ENCODE measurements at places on chromosomes 13 and 19. TPM values are rescaled to one million over a fixed set of nuclear protein-coding genes. Genes with fewer than 3 reads are reported as not detected.
A peak's percentile ranks its signal among the peaks of the same experiment; 100 is the strongest.

U2AF1L4 gene
- total RNA-seq = 18.0 TPM

FUT6 gene
- total RNA-seq = not detected

FPR3 gene
- total RNA-seq = 0.10 TPM

SLC5A5 gene
- not detected for total RNA-seq

ZNF331 gene
- 12.3 TPM for total RNA-seq

RASA3 gene
- total RNA-seq = 15.5 TPM

- DNase-seq = no peak
These were observed 57.1 kb upstream of the C13orf46 start for GRCh38 chr13:114030666-114031610.

GRCh38 chr19:39746836-39747529, 9.2 kb upstream of the CLC start:
- no peak for DNase-seq

DNA sequence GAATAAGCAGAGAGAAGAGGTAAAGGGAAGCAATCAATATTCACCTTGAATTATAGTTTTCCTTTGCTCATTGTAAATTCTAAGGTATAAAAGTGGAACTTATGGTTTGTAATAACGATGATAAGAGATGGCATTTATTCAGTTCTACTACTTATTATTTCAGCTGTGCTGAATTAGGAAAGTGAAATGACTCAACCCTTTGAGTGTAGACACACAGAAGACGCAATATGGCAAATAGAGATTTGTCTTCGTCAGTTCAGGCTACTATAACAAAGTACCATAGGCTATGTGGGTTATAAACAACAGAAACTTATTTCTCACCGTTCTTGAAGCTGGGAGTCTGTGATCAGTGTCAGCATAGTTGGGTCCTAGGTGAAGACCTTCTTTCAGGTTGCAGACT, 713.0 kb upstream of the PCDH9 start:
- DNase-seq = no peak

GRCh38 chr19:39179754-39180153, 17.0 kb upstream of the NCCRP1 start:
- no peak for DNase-seq

DNA sequence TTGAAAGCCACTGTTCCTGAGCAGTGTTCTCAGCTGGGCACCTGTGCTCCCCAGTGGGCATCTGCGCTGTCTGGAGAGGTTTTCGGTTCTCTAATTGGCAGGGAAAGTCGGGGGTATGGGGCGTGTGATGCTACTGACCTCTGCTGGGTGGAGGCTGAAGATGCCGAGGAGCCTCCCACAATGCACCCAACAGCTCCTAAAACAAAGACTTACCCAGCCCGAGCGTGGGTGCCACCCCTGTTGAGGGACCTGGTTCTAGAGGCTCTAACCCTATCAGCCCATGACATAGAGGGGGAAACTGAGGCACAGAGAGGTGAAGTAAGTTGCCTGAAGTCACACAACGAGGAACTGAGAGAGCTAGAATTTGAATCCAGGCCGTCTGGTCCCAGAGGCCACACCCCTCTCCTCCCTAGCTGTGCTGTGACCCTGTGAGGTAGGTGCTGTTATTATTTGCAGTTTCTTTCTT, 2.3 kb downstream of the SPACA4 start:
- peak; percentile 59 for DNase-seq

DNA sequence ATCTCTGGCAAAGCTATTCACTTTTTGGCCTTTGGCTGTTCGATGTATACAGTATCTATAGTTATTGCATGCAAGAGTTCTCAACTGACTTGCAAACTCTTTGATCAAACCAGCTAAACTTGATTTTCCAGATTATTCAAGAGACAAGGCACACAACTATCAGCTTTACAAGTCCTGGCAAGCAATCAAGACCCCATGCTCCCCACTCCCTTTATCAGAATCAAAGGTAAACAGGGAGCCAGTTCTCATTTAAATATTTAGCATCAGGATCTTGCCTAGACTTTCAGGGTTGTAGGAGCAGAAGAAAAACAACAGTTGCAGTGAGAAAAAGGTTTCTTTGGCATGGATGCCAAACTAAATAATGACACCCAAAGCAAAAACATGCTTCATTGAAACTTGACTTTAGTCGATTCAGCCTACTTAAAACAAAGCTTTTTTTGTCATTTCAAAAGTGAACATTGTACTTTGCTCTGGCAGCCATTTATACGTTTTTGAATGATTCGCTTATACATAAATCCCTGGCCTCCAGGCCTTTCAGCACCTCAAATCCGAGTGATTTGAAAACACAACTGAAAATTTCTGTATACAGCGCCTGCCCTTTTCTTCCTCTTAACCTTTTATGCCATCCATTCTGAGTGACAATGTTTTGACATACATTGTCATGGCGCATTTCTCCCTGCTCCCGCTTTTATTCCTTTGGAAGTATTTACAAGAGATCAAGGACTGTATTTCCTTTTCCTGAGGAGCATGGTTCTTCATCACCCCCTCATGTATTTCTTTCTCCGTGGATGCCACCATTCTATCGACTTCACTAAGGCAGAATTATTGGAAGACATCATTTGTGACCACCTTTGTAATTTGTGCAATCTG, 340.8 kb downstream of the KLF5 start:
- no peak for DNase-seq

- peak; percentile 15 for DNase-seq
These were observed 3.7 kb downstream of the KCNC3 start for GRCh38 chr19:50325310-50326100.

DNA sequence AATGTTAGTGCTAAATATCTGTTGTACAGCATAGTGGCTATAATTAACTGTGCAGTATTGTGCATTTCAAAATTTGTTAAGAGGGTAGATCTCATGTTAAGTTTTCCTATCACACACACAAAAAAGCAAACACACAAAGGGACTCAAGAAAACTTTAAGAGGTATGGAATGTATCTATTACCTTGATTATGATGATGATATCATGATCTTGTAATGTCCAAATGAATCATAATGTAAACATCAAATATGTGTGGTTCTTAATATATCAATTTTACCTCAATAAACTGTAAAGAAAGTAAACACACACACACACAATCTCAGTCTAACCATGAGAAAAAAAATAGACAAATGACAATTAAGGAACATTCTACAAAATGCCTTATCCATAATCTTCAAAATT, 934.6 kb downstream of the SLITRK1 start:
- DNase-seq = no peak

GRCh38 chr13:114035583-114036531, 62.0 kb upstream of the C13orf46 start:
- DNase-seq = peak; percentile 24

- DNase-seq = peak; percentile 5
These were observed 931.6 kb upstream of the MIR17HG start for GRCh38 chr13:90415902-90416301.

GRCh38 chr13:49373716-49374115, 70.1 kb downstream of the CAB39L start:
- no peak for DNase-seq

DNA sequence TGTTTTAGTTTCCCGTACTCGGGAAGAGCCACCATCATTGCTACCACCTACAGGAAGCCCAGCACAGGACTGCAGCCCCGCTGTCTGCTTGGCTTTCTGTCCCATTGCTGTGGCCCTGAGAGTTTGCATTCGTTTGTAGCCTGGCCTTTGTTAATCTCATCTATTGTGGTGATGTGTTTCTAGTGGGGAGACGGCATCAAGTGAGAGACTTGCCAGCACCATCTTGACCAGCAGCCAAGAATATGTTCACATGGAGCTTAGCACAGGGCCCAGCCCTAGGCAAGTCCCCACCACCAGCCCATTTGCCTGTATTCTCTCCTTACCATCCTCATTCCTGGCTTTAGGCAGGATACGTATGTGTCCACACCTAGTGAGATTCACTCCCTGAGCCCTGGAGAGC, 17.3 kb upstream of the OVOL3 start:
- no peak for DNase-seq

DNA sequence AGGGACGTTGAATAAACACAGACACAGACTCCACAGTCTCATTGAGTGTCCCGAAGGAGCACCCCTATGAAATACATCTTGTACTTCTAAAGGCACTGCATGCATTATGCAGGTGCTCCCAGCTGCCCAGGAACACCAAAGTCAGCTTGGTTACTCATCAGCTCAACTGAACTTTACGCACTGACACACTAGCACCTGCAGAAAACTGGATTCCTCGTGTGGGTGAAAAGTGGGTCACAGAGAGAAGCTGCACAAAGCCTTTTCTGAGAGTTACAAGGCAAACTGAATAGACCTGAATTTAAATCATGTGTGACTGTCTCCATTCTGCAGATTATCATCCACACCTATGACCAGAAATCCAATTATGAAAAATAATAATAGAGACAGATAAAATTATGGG, 527.5 kb upstream of the NBEA start:
- DNase-seq = no peak

DNA sequence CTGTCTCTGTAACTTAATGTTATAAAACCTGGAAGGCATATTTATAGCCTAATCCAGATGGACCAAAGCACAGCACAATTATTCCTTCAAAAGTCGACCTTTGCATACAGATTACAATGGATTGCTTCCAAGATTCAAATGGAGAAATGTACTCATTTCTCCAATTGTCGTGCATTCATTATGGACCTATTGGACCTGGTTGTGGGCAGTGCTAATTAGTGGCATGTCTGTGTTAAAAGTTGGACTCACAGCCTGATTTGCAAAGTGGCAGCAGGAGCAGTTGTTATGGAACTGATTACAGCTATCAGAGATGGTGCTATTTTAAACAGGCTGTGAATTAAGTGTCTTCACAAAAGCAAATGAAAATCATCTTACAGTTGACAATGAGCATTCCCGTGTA, 1529.3 kb upstream of the SLC10A2 start:
- no peak for DNase-seq

GRCh38 chr13:112648966-112649690, 40.7 kb upstream of the ATP11A start:
- no peak for DNase-seq

DNA sequence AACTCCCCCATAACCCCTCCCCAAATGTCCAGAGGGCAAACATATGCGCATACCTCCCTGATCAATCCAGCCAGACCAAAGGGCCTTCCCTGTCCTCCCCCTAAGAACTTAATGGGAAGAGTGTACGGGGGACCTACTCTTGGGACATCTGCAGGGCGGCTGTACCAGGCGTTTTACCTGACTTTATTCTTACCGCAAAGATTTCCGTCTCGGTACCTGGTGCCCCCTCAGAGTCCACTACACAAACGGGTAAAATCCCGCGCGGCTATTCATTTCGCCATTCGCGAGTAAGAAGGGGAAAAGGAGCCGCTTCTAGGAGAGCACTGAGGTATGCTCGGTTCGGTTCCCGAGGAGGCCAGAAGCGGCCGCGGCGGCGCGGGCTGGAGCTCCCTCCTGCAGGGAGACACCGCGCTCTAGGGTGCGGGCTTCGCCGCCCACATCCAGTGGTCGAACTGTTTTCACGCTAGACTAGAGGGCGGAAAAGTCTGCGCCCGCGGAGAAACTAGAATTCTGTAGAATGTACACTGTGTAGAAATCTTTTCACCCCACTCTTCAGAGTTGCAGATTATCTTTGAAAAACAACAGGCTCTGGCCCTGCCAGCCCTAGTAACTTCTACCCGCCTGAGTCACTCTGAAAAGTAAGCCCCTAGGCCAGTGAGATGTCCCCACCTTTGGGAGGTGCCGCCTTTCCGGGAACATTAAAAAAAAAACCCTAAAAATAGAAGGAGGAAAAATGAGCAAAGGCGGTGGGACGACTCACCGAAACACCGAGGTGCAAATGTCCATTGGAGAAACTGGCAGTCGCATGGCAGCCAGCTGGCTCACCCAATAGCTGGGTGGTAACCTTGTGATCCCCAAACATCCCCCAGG, 3.8 kb upstream of the TSHZ3 start:
- no peak for DNase-seq

- DNase-seq = peak; percentile 28
These were observed at the start of gene FLT1 for GRCh38 chr13:28494778-28495537. TSS of gene FLT1 (minus strand) at chr13:28495128. CDS start at chr13:28494843, 285 bp downstream.

GRCh38 chr13:59445812-59446211, 717.9 kb downstream of the DIAPH3 start:
- no peak for DNase-seq

- peak; percentile 35 for DNase-seq
These were observed 146.0 kb upstream of the GPC6 start for GRCh38 chr13:93080587-93080986.

DNA sequence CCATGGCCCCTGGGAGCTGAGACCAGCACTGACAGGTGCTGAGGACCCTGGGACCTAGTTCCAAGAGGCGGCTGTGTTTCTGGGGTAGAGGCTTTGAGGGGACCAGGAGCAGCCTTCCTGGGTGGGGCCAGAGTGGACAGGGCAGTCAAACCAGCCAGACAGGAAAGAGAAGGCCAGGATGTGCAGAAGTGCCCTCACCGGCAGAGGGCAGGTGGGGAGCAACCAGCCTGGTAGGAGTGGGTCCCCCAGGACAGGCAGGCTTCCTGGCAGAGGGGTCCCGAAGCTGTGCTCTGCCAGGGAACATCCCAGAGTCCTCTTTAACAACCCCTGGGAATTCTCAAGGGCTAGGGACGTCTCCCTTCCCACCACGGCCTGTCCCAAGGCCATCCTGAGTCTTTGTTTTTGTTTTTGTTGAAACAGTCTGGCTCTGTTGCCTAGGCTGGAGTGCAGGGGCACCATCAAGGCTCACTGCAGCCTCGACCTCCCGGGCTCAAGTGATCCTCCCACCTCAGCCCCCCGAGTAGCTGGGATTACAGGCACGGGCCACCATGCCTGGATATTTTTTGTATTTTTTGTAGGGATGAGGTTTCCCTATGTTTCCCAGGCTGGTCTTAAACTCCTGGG, 3.0 kb upstream of the HIPK4 start:
- no peak for DNase-seq

DNA sequence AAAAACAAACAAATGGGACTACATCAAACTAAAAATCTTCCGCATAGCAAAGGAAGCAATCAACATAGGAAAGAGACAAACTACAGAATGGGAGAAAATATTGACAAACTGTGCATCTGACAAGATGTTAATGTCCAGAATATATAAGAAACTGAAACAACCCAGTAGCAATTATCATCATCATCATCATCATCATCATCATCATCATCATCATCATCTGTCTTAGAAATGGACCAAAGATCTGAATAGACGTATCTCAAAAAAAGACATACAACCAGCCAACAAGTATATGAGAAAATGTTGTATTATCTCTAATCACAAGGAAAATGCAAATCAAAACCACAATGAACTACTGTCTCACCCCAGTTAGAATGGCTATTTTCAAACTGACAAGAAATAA, 173.9 kb downstream of the PRR20E start:
- DNase-seq = no peak

- DNase-seq = peak; percentile 31
These were observed 496.4 kb downstream of the FOXO1 start for GRCh38 chr13:40170091-40170490.

- no peak for DNase-seq
These were observed 1670.4 kb upstream of the SPRY2 start for GRCh38 chr13:82011355-82011754.
